Activated T-cell treated with anti-CD3 and anti-CD28 coated beads, Interleukin-2, amount 50 U/mL, for 24 hours (primary cell): ENCODE measurements at places on chromosomes 5 and 9.

DNA sequence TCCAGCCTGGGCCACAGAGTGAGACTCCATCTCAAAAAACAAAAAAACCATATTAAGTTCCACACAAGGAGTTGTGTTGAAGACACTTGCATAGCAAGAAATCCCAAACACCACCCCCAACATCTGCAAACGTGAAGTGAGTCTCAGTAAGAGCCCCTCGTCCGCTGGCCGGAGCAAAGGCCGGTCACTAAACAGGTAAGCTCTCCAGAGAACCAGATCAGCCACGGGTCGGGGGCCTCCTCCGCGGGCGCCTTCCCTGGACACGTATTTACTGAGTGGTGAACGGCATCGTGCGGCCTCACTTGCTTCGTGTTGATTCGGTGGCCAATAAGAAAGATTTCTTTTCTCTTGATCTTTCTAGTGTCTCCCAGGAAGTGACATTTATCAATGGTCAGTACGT is 93.6 kb downstream of the MRPL36 start:
- no peak for DNase-seq

DNA sequence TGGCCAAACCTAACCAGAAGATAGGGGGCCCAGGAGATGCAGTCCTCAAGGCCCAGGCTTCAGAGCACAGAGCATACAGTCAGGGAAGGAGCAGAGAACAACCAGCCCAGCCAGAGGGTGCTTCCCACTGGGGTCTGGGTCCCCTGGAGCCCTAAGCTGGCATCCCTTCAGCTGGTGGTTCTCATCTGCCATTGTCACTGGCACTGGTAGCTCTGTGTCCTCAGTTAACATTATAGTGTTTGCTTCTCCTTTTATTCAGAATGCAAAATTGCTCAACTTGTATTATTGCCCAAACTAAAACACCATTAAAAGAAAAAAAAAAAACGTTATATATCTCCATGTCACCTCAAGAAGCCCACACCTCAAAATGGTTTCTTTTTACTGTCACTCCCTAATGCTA is 219.2 kb downstream of the ENC1 start:
- no peak for DNase-seq

DNA sequence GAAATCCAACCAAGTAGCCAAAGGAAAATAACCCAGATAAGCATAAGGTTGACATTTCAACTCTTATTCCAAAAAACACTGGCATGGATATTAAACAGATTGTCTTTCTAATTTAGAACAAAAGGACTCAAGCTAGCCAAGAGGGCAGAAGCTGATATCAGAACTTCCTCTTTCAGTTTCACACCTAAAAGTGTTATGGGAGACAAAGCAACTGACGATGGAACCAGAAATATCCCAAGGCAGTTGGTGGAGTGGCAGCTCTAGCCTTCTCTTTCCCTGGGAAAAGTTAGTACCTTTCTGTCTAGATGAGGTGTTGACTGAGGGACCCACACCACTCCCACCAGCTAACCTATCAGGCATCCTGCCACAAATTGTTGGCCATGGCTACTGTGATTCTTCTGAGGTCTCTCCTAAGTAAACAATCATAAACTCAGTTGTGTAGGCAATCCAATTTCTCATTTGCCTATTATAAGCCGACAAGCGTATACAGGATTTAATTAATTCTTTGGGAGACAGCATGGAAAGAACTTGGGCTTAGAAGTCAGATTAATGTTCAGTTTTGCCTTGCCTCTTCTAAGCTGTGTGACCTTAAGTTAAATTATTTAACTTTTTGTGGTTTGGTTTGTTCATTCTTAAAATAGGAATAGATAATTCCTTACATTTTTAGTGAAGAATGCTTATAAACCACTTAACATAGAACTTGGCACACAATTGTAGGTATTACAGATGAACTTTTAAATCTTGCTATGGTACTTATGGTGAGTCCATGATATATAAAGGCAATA is 110.9 kb upstream of the ADAMTSL1 start:
- no peak for DNase-seq

GRCh38 chr9:107630156-107630555 is 140.6 kb upstream of the KLF4 start:
- no peak for DNase-seq
